ENCODE measurements at places on chromosomes 7 and 10.

DNA sequence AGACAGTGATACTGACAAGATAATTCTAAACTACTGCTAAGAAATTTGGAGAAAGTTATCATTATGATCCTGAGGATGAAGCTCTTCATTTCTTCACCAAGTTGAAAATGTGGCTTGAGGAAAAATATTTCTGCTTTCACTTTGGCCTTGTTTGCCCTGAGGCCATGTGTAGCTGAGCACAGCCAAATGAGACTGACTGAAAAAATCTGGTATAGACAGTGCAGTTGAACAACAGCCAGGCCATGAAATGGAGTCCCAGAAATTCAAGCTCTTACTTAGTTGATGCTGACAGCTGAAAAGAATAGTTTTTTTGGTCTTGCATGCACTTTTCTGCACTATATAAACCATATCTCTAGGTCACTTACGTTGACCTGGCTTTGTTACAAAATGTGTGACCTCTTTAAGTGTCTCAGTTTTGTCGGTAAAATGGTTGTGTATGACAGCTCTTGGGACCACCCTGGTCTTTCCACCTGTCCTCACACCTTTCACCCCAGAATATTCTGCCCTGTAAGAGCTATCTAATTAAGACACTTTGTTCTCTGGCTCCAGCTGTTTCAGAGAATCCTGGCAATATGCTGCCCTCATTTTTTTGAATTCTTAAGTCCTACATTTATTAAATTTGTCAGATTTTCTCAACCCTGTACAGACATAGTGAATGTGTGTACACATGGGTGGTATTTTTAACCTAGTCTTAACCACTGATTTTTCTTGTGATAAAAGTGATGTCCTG is 91.3 kb downstream of the CD36 start:
- DNase-seq, result peak; percentile 20

DNA sequence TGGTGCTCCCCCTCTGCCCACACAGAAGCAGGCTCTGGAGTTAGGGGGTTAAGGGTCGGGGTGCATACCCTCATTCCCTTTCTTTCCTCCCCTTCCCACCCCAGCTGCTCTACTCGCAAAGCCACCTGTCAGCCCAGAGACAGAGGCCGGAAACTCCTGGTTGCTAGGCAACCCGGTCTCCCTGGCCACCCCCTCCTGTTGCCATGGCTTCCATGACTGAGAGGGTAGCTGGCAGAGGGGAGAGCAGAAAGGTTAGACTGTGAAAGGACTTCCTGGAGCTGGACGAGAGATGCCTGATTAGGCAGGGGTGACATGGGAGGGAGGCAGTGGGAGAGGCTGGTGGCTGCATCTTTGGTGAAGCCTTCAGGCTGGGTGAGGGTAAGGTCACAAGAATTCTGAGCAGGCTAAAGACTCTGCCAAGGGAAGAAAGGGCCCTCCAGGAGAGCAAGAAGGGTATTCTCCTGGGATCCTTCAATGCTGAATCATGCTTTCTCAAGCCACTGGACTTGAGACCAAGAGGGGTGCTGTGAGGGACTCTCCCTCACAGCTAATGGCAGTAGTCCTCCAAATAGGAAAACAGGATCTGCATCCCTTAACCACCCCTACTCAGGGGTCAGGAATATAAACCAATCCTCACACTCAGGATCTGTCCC is 5.4 kb downstream of the PSD start:
- DNase-seq, result no peak

DNA sequence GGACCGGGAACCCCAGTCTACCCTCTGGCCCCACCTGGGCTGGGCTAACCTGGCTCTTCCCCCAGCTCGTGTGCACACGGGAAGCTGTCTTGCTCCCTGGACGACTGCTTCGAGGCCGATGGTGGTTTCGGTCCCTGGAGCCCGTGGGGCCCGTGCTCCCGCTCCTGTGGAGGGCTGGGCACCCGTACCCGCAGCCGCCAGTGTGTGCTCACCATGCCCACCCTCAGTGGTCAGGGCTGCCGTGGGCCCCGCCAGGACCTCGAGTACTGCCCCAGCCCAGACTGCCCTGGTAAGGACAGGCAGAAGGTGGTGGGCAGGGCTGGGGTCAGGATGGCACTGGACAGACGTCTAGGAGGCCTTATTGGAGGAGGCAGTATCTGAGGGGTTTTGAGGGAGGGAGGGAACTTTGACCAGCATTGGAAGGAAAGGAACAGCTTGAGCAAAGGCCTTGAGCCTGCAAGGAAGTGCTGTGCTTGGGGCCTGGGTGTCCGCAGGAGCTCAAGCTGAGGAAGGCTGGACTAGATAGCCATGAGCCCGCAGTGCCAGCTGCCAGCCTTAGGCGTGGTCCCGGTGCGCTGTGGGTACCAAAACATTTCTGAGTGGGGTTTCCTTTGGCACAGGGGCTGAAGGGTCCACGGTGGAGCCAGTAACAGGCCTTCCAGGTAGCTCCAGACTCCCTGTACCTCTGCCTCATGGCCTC is 20.2 kb upstream of the ZNF862 start:
- no peak for DNase-seq

DNA sequence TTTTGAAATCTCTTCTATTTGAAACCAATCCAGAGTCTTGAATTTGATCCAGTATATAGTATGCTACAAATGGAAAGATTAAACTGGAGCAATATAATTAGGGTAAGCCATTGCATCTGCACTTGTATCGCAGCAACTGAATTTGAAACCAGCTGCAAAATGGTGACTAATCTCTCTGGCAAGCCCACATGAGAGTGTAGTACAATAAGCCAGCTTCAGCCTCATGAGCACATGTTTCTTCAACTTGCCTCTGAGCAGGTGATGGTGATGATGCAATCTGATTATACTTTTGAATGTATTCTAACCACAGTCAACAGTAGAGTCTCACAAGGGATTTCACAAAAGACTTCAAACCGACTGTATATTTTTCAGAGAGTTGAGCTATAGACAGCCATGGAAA is 829 bp upstream of the RPA3 start:
- no peak for DNase-seq

DNA sequence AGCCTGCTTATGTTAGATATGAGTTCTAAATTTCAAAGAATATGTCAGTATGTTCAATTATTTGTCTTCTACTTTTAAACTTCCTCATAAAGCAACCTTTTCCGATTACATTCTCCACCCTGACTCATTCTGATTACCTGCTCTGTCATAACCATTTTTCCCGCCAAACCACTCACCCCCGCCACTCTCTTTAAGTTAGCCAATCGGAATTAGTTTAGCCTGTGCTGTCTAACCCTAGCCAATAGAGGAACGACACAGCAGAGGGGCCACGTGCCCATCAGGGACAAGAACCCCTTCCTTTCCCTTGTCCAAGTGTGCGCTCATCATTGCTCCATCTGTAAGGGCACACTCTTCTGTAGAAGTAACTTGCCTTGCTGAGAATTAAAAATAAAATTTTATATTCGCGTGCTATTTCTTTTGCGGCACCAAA is 91.4 kb downstream of the CCDC71L start:
- DNase-seq, result no peak

DNA sequence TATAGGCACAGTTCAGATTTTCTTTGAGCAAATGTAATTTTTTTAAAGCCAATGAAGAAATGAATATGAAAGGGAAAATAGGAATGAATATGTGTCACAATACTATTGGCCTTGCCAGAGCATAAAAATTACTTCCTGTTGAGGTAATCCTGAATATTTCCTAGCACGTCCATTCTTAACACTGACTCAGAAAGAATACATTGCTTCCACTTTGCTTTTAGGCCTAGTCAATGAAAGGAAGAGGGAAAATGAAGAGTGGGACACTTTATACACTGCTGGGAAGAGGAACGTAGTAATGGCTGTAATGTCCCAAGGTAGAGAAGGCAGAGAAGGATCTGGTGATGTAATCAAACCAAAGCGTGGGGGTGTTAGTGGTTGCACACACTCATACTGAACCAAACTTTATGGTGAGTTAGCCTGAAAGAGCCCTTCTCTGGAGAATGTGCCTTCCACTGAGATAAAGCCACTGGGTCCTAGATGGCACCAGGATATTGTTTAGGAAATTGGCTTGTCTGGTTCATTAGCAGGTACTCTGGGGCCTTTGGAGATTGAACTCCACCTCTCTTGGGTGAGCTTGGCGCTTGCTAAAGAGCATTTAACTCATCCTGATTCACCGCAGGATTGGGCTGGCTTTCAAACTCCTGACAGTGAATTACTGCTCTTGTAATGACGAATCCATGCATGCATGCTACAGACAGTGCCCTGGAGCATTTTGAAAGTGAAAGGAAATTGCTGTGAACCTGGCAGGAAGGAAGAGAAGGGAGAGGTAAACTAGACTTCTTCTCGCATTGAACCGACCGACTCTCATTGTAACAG is 254.9 kb downstream of the KIAA1217 start:
- DNase-seq, result peak; percentile 68

- DNase-seq, result no peak
These were observed 11.6 kb downstream of the ZFAND4 start for GRCh38 chr10:45660876-45661411.

- DNase-seq, result peak; percentile 9
These were observed 73.8 kb downstream of the PON1 start for GRCh38 chr7:95250571-95250970.

DNA sequence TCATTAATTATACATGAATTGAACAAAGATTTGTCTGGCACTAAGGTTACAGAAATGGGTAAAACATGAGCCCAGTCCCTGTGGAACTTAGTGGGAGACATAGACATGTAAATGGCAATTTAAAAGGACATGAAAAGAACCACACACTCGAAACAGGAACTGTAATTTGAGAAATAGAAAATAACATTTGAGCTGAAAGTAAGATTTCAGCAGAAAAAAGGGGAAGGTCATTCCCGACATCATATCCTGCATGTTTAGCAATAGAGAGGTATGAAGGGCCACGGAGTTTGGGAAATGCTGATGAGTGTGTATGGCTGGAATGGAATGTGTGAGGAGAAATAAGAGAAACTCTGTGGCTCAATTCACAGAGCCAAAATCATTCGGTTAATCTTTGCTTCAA is 175.4 kb upstream of the AHR start:
- no peak for DNase-seq

GRCh38 chr10:119119400-119119799 is 15.5 kb downstream of the DENND10 start:
- no peak for DNase-seq

DNA sequence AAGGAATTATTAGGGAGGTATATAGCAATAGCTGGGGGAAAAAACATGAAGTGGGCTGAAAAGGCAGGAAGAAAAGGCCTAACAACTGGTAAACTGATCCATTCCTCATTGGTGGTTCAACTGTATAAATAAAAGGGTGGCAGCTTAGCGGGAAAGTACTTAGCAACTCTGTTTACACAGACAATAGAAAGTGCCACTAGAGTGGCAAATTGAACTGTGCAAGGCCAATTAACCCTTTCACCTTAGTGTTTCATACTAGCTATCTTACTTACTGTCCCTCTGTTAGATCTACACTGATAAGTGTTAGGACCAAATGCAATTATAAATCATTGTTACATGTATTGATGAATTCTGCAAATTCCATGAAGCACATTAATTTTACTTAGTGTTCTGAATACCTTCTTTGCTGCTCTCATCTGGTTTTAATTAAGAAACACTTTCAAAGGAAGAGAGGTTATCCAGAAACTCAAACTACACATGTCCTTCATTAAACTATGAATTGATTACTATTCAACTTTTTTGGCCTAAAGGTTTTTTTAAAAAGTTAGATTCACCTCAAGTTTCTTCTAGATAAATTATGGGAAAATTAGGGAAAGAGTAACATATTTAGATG is 28.0 kb downstream of the DNAJC1 start:
- peak; percentile 29 for DNase-seq

- no peak for DNase-seq
These were observed 19.0 kb upstream of the PFKP start for GRCh38 chr10:3048119-3049019.

GRCh38 chr7:23074443-23075261 is 30.9 kb upstream of the KLHL7 start:
- DNase-seq, result no peak

- no peak for DNase-seq
These were observed 93.3 kb downstream of the KAT6B start for GRCh38 chr10:74919671-74920070.

DNA sequence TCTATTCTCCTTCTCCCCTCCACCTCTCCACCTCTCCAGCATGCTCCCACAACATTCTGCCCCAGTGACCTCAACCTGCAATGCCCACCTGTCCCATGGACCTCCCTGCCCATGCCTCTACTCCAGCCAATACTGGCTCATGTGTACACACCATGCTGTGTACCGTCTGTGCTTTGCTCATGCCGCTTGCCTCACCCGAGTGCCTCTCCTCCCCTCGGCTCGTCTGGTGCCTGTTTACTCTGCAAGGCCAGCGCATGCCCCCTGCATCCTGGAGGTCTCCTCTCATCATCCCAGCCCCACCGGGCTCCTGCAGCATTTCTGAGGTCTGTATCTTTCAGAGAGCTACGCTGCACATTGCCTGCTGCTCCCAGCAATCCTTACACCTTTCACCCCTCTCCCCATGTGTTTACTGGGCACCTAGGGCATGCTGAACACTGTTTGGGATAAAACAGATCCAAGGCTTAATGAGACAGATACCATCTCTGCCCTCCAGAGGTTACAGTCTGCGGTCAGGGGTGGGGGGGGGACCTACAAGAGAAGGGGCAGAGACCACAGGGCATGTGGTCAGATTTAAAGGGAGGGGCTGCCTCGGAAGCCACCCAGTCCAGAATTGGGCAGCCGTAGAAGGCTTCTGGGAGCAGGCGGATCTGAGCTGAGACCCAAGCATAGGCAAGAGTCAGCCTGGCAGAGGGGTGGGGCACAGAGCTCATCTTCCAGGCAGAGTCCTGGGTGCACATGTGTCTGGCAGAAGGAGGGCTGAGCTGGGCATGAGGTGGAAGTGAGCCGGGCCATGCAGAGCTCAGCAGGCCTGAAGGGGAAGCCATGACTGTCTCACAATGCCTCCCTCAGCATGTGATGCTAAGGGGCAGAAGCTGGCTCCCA is 29.6 kb upstream of the PSAP start:
- DNase-seq, result no peak

DNA sequence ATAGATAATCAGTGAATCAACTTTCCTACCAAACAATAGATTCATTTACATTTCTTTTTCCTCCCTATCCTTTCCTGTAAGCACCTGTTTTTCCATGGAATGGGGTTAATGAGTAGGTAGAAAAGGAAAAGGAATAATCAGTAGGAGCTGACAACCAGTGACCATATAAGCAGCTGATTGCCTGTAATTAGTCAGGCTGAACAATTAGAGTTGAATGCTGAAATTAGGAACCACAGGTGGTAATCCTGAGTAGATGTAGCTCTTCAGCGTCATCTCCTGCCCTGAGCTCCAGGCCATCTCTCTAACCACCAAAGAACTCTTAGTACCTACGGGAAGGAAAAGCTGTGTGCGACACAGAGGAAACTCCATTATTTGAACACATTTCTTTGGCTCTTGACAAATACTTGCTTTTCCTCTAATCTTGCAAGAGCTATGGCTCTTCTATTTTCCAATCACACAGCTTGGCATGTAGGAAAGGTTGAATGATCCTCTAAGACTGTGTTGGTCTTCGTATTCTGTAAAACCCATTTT is 63.8 kb downstream of the KLHDC10 start:
- no peak for DNase-seq

DNA sequence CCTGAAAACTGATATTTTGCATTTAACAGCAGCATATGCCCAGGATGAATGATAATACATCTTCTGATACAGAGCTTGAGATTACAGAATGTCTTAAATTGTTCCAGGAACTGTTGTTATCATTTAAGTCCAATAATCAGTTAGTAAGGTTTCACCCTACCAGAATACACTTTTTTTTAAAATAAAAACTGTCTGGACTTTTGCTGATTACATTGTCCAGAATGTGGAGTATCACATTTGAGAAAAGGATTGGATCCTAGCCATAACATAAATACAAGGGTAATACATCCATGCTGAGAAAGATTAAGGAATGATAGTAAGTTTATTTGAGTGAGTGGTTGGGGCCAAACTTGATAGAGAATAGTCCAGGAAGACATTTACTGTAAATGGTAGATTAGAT is 71.0 kb downstream of the SEPTIN7 start:
- DNase-seq, result no peak

Data from renal pelvis (tissue), 12 donors.